ENCODE measurements at places on chromosomes 4 and X.

DNA sequence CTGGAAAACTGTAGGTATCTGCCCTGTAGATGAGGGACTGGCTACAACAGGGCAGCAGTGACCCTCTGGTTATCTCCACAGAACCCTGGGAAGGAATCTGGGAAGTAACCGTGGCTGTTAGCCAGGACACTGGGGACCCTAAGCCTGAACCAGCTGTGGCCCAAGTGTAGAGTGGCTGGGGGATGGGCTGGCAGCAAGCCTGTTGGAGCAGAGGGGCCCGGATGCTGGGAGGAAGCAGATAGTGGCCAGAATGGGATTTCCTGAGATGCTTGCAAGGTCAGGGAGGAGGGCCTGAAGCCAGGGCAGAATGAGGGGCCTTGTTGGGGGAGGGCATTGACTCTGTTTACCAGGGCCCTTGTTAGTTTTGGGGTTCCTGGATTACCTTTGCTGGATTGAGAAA is 161.0 kb upstream of the EOLA2 start:
- no peak for DNase-seq

GRCh38 chr4:81491943-81492342 is 20.2 kb upstream of the RASGEF1B start:
- no peak for DNase-seq

GRCh38 chr4:123418351-123418931 is 21.8 kb downstream of the SPRY1 start:
- peak; percentile 35 for DNase-seq

DNA sequence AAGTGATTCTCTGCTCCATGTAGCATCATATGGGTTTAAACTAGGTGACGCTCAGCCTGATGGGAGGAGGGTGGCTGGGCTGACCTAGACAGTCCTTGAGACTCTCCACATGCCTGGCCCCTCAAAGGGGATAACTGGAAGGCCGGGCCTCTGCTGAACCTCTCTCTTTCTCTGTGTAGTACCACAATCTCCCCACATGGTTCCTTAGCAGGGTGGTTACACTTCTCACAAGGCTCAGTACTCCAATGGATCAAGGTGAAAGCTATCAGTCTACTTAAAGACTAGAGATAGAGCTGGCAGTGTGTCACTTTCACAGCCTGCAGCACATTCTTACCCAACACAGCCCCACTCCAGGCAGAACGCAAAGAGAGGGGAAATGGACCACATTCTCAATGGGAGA is 80.4 kb downstream of the LDB2 start:
- DNase-seq = no peak
